ENCODE measurements at places on chromosomes 4 and X. TPM values are rescaled to one million over a fixed set of nuclear protein-coding genes. Genes with fewer than 3 reads are reported as not detected.
A peak's percentile ranks its signal among the peaks of the same experiment; 100 is the strongest.

DNA sequence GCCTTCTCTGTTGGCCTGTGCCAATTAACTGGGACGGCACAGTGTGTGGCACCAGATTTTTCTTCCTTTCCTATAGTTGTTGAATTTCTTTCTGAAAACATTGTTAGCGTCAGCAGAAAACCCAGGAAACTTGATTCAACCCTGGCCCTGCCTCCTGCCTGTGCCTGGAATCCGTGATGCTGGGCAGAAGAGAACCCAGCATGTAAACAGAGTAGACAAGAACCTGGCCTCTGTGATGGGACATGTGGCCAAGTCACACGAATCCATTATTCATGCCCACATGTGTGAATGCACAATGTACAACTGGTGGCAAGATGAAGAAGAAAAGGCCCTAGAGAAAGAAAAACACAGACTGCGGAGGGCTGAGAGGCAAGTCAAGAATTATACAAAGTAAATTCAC is 111.4 kb downstream of the EFHC2 start:
- DNase-seq: no peak

DNA sequence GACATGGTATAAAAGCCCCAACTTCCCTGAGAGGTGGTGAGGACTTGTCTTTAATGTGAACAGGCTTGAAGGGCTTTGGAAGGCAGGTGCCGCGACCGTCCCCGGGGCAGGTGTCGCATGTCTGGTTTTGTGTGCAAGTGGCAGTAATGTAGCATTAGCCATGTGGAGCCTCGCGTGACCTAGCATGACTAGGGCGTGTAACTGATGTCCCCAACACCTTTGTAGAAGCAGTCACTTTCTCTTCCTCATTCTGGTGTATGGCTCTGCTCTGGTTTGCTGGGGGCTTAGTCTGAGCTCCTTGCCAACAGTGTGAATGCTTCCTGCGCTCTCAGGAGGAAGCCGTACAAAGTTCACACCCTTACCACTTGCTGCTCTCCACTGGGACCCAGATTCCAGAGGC is 145.7 kb downstream of the AMMECR1 start:
- DNase-seq: no peak

ASMT gene
- not detected for total RNA-seq

GRCh38 chr4:140253556-140254027 is 99.6 kb upstream of the MAML3 start:
- DNase-seq: no peak

DNA sequence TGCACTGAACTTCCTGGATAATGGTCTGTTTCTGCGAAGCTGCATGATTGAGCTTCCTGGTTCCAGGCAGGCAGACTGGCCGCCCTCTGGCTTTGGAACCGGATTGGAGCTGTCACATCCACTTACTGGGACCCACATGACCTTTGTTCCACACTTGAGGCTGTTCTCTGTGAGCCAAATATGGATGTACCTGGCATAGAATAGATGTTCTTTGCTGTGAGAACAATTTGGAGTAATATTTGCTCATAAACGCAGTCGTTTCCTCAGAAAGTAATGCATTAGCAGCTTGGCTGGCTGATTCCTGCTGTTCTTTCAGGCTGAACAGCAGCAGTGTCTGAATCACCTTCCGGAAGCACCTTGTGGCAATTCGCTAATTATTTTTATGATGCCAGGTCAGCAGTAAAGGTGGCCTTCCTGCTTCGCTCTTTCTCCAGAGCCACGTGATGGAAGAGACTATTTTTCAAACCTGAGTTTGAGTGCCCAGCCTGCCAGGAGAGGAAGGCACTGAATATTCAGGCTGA is 78.1 kb upstream of the BOD1L1 start:
- DNase-seq: peak; percentile 77

FHIP1A gene
- 17.7 TPM for total RNA-seq

- DNase-seq: no peak
These were observed 144.8 kb upstream of the CPEB2 start for GRCh38 chr4:14857475-14857874.

DNA sequence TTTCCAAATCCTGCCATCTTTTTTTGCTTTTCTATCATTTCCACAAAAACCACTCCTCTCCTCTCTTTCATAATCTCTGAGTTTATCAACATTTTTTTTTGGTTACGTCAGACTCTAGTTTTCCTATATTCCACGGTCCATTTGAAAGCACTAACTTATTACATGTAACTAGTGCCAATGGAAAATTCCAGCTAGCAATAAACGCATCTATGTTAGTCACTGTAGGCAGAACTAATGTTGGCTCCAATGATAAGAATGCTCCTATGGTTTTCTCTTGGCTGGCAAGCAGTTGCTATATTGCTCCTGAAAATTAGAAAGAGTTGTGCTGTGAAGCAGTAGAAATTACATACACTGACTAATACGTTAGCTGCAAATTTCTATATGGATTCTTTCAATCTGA is 634.6 kb upstream of the FTHL17 start:
- no peak for DNase-seq

DNA sequence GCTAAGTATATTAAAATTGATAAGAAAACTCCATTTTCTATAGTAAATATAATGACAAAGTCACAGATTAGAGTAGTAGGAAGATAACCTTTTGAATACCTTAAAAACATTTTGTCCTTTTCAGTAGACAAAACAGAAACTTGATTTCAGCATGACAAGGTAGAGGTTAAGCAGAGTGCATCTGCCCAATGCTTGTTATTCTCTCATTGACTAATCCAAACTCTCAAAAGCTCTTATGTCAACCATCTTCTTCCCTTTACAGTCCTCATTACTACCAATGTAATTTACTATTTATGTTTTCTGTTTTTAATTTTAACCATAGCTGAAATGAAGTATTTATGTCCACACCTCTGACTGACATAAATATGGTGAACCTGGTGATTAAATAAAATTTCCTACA is 11.1 kb downstream of the NIPAL1 start:
- no peak for DNase-seq

SRPX2 gene
- total RNA-seq: 9.2 TPM

DNA sequence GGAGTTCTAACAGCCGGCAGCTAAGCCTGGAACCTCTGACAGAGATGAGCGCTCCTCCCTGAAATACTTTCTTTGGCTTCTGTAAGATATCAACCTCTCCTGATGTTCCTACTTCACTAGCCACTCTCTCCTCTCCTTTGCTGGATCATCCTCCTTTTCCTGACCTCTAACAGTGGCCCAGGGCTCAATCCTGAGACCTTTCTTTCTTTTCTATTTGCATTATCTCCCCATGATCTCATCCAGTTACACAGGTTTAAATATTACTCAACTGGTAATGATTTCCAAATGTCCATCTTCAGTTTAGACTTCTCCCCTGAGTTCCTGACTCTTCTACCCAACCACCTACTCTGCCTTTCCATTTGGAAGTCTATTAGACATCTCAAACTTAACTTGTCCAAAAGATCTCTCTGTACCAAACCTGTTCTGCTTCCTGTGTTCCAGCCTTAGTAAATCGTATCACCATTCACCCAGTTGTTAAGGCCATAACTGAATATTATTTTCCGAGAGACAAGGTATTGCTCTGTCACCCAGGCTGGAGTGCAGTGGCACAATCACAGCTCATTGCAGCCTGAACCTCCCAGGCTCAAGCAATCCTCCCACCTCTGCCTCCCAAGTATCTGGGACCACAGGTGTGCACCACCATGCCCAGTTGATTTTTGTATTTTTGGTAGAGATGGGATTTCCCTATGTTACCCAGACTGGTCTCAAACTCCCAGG is 41.1 kb downstream of the RFC1 start:
- DNase-seq: no peak

DNA sequence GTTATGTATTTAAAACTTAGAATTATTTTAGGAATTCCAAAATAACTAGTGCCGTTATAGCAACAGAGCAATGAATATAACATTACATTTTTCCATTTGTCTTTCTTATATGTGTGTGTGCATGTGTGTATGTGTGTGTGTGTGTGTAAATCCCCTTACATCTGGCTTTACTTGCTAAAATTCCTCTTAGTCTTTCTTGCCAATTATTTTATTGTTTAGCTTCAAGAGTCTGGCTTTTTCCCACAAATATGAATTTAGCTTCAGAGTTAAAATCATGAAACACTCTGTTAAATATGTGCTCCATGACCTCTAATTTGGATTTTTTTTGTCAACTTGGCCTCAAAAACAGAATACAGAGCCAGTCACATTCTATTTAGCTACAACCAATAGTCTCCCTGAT is 18.9 kb downstream of the FGF13 start:
- no peak for DNase-seq

DNA sequence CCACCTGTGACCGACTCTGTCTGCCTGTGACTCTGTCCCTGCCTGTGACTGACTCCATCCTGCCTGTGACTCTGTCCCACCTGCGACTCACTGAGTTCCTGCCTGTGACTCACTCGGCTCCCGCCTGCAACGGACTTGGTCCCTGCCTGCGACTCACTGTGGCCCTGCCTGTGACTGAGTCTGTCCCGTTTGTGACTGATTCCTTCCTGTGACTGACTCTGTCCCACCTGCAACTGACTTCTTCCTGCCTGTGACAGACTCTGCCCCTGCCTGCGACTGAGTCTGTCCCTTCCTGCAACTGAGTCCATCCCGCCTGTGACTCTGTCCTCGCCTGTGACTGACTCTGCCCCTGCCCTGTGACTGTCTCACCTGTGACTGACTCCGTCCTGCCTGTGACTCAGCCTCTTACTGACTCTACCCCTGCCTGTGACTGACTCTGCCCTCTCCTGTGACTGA is 9.6 kb upstream of the UVSSA start:
- DNase-seq: peak; percentile 34

DNA sequence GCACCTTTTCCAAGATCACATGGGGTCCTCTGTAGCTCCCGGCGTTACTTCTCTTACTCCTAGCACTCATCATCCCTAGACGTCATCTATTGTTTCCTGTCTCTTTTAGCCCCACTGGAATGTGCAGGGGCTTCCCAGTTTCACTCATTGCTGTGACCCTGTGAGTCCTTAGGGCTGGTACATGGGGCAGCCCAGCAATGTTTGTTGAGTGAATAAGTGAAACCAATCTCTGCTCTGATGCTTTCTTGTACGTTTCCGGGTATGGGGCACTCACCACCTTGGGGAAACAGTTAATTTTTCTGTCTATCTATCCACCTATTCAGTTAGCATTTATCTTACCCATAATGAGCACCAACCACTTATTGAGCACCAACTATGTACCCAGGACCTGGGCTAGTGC is 16.1 kb downstream of the MSX1 start:
- no peak for DNase-seq

- no peak for DNase-seq
These were observed 384.5 kb upstream of the TENM3 start for GRCh38 chr4:181858741-181859140.

SSX1 gene
- not detected for total RNA-seq

DNA sequence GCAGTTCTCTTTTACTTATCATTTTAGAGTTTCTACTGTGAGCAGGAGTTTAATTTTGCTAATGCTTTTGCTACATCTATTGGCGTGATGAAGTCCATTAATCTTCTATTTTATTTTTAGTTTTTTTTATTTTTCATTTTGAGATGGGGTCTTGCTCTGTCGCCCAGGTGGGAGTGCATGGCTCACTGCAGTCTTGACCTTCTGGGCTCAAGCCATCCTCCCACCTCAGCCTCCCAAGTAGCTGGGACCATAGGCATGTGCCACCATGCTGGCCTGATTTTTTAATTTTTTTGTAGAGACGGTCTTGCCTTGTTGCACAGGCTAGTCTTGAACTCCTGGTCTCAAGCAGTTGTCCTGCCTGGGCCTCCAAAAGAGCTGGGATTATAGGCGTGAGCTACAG is 9.4 kb downstream of the ZFX start:
- no peak for DNase-seq

RASSF6 gene
- total RNA-seq: 20.1 TPM

GRCh38 chrX:41913476-41913875 is 9.9 kb downstream of the CASK start:
- DNase-seq: no peak

CASP6 gene
- total RNA-seq: 33.7 TPM

IRS4 gene
- not detected for total RNA-seq

USP51 gene
- 1.9 TPM for total RNA-seq

- no peak for DNase-seq
These were observed 133.0 kb upstream of the C1QTNF7 start for GRCh38 chr4:15294832-15295231.

DNA sequence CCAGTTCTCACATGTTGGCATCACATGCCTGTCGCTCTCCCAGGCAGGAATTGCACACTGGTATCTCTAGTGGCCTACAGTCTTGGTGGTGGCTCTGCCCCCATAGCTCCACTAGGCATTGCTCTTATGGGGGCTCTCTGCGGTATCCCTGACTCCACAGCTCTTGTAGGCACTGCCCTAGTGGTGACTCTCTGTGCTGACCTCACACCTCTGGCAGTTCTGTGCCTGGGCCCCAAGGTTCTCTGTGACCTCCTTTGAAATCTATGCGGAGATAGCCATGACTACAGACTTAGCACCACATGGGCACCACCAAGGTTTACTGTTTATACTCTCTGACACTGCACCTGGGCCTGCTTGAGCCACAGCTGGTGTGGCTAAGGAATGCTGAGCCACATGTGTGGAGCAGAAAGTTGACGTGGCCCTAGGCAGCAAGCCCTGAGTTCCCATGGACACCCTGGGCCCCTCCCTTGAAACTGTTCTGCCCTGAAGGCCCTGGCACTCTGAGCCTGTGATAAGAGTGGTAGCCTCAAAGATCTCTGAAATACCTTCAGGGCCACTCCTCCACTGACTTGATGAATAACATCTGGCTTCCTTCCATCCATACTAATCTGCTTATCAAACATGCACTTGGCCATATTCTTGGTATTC is 8.0 kb downstream of the SLC9B1 start:
- DNase-seq: peak; percentile 73

ARHGAP24 gene
- 13.6 TPM for total RNA-seq

ARHGAP36 gene
- total RNA-seq: 0.89 TPM

GPRASP1 gene
- total RNA-seq: 17.6 TPM

GRCh38 chrX:117487421-117487820 is 629.2 kb downstream of the KLHL13 start:
- DNase-seq: no peak

TAF7L gene
- not detected for total RNA-seq

DNA sequence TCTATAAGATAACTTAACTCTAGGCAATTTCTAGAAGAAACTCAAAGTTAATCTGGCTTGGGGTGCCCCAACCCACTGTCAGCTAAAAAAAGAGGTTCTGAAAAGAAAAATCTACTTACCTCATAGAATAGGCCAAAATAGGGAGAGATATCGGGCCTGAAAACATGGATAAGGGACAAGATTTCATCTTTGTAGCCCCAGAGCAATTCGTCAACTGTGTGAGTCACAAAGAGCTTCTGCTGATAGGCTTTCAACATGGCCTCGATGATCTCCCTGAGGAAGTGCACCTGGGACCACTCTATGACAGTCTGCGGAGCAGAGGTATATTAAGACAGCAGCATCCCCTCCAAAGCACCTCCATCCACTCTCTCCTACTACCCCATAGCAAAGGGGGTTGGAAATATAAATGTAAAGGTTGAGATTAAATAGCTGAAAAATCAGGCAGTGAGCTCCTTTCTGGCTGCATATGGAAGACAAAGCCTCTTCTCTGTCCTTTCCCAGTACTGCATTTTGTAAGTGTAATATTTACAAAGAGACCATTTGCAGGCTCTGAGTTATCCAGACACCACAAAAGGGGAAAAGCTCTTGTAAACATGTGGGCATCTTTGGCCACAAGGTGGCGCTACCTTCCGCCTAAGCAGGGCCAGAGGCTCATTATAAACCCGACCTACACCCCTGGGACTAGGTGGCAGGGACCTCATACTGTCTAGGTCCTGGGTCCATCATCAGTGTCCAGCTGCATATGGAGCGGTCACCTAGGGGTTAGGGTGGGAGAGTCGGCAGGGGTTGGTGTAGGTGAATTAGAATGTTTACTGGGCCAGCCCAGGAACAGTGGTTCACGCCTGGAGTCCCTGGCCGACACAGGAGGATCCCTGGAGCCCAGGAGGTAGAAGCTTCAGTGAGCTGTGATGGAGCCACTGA is 31.5 kb upstream of the NUP54 start:
- peak; percentile 86 for DNase-seq
